ENCODE measurements at places on chromosomes 4 and X. TPM values are rescaled to one million over a fixed set of nuclear protein-coding genes. Genes with fewer than 3 reads are reported as not detected.

DNA sequence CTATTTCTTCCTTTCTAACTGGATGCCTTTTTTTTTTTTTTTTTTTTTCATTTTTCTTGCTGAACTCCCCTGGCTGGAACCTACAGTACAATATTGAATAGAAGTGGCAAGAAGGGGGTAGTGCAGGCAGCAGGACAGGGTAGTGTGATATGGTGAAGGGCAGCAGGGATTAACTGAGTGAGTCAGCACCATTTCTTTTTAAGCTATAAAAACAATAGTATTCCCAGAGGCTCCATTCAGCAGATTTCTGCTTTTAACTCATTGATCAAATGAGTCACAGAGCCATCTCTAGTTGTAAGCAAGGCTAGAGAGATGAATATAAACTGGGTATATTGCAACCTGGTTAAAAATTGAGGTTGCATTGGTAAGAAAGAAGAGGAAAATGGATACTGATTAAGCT, 53.6 kb upstream of the SETD7 start:
- no peaks in the 10 kb centered on the region for H3K36me3 ChIP-seq
- no peak overlapping the region for H3K4me3 ChIP-seq
- H3K27me3 ChIP-seq, result no peaks in the 10 kb centered on the region

DNA sequence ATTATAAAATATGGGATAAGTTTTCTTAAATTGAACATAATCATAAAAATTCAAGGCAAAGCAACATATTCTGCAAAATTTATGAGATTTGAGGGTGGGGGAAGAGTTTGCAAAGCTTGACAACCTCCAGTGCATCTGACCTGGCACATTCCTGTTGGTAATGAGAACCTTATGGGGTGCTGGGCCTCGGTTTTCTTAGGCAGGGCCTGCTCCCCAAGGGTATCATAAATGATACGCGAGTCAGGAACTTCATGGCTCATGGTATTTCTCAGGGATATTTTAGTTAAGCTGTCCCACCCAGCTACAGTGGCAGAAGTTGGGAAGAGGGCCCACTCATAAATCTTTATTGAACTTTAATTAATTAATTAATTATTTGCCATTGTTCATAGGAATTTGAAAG, 13.2 kb downstream of the AFF2 start:
- H3K4me1 ChIP-seq, result no peaks in the 10 kb centered on the region
- no peaks in the 10 kb centered on the region for H3K27me3 ChIP-seq
- H3K27ac ChIP-seq, result no peak overlapping the region
- no peaks in the 10 kb centered on the region for H3K36me3 ChIP-seq
- no peak overlapping the region for H3K4me3 ChIP-seq
- no peak for DNase-seq

- no peaks in the 10 kb centered on the region for H3K36me3 ChIP-seq
- no peaks in the 10 kb centered on the region for H3K4me1 ChIP-seq
- no peak overlapping the region for H3K27ac ChIP-seq
- H3K27me3 ChIP-seq, result no peaks in the 10 kb centered on the region
Observed at GRCh38 chrX:112641449-112641848, 38.3 kb downstream of the LHFPL1 start.

GRCh38 chrX:45668686-45669443, 468.2 kb upstream of the DIPK2B start:
- no peak for DNase-seq
- H3K27ac ChIP-seq, result no peak overlapping the region
- H3K36me3 ChIP-seq, result no peaks in the 10 kb centered on the region
- no peaks in the 10 kb centered on the region for H3K4me1 ChIP-seq
- no peaks in the 10 kb centered on the region for H3K27me3 ChIP-seq
- no peak overlapping the region for H3K4me3 ChIP-seq

The CT45A1 gene
- polyA plus RNA-seq, result not detected
